ENCODE measurements at places on chromosomes 5 and 9.

DNA sequence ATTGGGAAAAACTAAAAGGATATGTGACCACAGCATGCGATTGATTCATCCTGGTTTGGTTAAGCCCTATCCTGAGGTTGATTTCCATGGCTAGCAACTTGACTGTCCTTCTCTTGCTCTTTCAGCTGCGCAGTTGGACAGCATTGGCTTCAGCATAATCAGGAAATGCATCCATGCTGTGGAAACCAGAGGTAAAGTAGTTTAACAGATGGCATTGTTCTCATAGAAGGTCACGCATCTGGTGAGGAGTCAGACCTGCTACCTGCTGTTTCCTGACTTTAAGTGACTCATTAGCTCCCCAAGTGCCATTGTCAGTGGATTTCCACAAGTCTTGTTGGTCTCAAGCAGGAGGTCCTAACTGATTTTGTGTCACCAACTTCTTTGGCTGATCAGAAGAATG lies 266.9 kb downstream of the ARHGAP26 start:
- no peak for DNase-seq

DNA sequence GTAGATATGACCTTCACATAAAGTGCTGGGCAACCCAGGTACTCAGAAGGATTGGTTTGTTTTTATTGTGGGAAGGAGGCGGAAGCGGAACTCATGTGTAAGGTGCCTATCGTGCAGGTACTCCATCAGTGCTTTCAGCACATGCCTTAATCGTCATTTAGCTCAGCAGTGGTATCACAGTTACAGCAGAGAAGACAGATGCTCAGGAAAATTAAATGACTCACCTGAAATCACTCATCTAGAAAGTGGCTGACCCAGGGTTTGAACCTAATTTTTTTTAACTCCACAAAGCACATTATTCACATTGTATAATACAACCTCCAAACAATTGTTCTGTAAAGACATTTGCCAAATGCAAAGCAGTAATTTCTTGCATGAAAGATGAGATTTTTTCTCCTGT lies 2.2 kb downstream of the C5orf46 start:
- DNase-seq: no peak

DNA sequence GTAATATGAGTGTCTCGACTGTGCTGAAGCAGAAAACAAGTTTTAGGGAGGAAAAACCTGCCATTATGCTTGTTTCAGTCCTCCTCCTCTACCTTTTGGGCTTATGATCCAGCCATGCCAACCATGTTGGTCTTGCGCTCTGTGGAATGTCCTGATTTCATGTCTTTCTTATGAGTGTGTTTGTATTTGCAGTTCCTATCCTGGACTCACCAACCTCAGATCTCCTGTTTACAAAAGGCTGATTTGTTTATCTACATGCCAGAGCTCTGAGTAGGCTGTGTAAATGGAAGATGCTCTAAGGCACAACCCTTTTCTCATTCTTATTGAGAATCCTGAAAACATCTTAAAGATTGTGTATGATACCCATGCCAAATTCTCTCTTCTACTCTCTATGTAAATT lies 138.6 kb downstream of the ARHGEF28 start:
- no peak for DNase-seq

- no peak for DNase-seq
Observed at GRCh38 chr5:6243706-6244338, 134.5 kb downstream of the MED10 start.

DNA sequence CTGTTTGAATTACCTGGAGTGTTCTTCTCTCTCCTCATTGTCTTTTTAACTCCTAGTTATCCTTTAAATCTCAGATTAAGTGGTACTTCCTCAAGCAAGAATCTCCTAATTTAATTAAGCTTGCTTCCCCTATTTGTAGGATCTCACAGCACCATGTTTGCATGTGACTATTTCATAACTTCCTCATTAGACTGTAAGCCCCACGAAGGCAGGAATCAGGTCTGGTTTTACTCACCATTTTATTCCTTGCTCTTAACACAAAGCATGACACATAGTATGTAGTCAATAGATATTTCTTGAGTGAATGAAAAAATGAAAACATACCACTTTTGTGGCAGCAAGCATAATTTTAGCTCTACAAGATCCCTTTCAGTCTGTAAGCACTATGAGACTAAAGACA lies 1.3 kb upstream of the ERMP1 start:
- no peak for DNase-seq

- DNase-seq: no peak
Observed at GRCh38 chr5:154333016-154333415, 112.8 kb upstream of the SAP30L start.

DNA sequence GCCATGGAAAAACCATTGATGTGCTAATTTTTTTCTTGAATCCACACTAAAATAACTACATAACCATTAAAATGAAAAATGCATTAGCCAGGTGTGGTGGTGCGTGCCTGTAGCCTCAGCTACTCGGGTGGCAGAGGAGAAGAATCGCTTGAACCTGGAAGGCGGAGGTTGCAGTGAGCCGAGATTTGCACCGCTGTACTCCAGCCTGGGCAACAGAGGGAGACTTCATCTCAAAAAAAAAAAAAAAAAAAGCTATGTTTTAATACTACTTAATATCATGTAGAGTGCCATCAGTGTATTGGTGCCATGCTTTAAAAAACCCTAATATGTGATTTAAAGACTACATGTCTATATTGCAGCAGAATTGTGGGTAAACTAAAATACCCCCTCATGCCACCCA lies 58.9 kb downstream of the NDFIP1 start:
- DNase-seq: no peak

DNA sequence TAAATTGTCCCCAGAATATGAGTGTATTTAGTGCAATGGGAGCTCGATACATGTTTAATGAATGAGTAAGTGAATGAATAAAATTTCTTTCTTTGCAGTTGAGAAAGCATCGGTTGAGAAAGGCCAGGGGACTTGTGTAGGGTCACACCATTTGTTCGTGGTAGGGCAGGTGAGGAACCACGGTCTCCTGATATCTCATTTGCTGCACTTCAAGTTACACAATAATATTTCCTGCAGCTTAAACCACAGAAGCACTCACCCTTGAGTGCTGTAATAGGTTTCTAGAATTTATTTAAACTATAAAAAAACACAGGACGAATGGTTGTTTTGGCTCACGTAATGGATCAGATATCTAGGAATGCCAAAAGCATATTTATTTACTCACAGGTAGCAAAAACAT lies 429.8 kb downstream of the SPATA31D1 start:
- DNase-seq: no peak

GRCh38 chr5:77266291-77266690 lies 55.8 kb downstream of the PDE8B start:
- peak; percentile 43 for DNase-seq
